ENCODE measurements at places on chromosomes 5 and 9.

GRCh38 chr9:9133526-9133925, 1333.9 kb upstream of the DMAC1 start:
- no peak for DNase-seq

DNA sequence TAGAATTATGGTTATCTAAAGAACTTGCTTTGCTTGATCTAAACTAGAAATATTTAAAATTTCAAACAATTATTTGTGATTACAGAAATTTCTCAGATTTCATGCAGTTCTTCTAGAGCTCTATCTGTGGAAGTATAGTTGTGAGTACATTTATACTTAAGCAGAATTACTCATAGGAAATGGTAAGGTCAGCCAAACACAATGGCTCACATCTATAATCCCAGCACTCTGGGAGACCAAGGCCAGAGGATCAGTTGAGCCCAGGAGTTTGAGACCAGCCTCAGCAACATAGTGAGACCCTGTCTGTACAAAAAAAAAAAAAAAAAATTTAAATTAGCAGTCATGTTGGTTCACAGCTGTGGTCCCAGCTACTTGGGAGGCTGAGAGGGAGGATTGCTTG, 71.0 kb downstream of the INVS start:
- DNase-seq, result no peak

DNA sequence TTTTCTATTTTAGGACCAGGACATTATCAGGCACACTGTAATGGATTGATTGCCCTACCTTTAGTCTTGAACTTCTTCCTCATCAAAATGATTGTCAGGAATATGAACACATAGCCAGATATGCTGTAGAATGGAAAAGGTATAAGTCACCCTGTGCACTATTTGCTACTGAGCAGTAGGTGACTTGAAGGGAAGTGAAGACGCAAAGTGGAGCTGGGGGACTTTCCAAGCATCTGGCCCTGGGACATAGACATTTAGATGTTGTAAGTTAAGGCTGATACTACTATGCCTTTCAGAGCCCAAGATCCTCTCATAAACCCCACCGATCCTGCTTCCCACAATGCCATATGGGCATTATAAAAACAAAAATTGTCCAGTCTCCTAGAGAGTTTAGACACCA, 174.5 kb downstream of the DOCK8 start:
- DNase-seq, result no peak

GRCh38 chr5:125044491-125045282, 298.2 kb upstream of the ZNF608 start:
- no peak for DNase-seq

DNA sequence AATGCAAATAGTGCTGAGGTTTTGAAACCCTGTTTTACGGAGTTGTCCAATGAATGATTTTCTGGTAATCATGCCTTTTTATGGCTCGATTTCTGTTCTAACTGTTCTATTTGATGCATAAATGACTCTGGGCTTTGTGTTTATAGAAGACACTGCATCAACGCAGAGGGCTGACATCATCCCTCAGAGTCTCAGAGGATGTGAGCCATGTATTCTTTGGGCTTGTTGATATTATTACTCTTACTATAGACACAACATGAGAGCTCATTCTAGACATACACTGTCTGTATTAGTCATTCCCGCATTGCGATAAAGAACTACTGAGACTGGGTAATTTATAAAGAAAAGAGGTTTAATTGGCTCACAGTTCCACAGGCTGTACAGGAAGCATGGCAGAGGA, 31.6 kb downstream of the CDH6 start:
- DNase-seq, result no peak

DNA sequence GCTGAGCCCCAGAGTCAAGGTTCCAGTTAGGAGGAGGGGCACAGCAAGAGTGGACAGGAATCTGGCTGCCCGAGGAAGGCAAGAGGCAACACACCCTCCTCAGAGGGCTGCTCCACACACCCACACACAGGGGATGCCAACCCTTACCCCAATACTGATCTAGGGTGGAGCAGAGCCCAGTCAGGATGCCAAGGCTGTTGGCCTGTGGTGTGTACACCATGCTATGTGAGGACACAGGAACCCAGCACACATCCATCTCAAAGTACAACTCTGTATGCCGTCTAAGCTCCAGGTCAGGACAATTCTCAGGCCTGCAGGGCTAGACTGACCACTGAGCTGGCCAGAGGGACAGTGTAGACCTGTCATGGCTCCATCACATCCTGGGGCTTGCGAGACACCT, 2.6 kb downstream of the SEPTIN8 start:
- DNase-seq, result no peak

DNA sequence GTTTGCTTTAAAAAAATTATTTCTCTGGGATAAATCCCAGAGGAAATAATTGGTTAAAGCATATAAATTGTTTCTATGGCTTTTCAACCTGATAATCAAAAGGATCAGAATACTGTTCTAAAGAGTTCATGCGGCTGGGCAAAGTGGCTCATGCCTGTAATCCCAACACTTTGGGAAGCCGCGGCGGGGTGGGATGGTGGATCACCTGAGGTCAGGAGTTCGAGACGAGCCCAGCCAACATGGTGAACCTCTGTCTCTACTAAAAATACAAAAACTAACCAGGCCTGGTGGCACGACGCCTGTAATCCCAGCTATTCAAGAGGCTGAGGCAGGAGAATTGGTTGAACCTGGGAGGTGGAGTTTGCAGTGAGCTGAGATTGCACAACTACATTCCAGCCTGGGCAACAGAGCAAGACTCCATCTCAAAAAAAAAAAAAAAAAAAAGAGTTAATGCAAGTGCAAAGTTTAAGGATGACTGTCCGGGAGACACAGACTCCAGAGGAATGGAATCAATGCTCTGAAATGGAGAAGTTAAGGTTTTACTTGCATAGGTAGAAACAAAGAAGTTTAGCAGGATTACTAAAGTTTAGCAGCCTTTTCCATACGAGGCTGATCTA, 16.6 kb upstream of the GRHPR start:
- no peak for DNase-seq

- no peak for DNase-seq
These were observed 3.7 kb downstream of the DTWD2 start for GRCh38 chr5:118984602-118985001.

DNA sequence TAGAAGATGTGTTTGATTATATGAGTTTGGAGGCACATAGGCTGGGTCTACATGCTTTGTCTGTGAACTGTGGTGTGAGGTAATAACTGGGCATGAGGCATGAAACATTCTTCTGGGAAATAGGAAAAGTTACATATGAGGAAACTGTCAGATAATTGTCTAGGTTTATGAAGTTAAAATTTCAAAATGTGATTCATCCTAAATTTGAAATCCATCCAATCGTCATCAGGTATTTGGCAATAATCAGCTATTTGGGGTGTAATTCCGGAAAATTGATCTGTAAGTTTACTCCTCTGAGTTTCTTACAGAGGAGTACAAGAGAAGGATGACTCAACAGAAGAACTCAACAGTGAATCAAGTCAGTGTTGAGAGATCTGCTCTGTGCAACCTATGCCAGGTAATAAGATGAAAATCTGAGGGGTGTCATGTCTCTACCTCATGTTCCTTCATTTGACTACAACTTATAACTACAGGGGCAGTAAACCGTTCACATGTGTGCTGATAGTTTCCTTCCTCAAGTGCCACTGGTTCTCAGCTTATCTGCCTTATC, 1171.6 kb upstream of the CDH18 start:
- DNase-seq, result no peak

DNA sequence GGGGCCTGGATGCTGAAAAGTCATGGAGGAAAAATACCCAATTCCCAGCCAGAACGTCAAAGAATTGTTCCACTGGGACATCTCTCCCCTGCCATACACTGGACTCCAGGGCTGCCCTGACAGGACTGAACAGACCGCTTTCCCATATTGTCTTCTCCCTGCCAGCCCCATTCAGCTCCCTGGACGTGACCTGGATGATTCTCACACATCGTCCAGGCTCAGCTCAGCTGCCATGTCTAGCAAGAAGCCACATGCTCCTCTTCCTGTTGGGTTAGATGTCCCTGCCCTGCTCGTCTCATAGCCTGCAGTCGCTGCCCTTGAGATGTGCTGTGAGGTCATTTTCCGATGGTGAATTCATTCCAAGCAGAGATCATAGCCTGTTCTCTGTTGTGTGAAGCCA, 37.4 kb downstream of the FOXI1 start:
- DNase-seq, result no peak

DNA sequence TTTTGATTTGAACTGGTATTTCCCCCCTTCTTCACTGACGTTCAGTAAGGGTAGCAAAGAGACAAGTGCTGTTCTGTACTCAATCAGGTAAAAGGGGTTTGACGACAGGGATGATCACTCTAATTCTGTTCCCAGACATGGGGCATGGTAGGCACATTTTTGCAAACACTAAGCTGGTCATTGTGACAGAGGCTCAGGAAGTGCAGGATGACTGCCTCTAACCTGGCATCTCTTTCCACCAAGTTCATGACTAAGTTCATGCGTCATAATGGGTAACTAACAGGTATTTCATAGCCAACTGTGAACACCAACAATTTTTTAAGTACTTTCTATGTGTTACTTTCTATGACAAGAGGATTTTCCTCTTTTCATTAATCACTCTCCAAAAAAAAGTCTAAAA, 166.5 kb downstream of the MAPKAP1 start:
- DNase-seq, result no peak

DNA sequence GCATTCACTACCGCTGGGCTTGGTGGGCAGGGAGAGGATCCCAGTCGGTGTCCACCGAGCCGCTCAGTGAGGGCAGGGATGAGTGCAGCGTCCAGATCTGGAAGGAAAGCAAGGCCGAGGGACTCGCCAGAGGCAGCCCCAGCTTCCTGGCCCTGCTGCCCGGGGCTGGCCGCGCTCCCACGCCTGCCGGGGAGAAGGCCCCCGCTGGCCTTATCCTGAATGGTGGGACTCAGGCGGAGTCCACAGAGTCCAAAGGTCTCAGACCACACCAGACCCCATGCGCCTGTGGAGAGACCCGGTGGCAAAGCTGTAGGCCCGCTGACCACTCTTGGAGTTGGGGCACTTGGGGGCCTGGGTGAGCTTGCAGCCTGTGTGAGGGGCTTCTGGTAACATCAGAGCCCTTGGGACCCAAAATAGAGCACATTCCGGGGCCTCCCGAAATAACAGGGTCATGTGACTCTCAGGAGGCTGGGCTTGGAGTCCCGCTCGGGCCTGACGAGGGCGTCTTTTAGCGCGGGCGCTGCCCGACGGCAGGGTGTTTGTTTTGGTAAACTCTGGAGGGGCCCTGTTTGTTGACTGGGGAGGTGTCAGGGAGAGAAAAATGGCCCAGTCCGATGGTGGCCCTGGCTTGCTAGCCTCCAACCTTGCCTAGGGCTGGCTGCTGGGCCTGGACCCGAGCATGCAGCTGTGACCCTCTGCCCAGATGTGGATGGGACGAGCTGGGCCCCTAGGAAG, 2.8 kb downstream of the RXRA start:
- DNase-seq, result no peak

DNA sequence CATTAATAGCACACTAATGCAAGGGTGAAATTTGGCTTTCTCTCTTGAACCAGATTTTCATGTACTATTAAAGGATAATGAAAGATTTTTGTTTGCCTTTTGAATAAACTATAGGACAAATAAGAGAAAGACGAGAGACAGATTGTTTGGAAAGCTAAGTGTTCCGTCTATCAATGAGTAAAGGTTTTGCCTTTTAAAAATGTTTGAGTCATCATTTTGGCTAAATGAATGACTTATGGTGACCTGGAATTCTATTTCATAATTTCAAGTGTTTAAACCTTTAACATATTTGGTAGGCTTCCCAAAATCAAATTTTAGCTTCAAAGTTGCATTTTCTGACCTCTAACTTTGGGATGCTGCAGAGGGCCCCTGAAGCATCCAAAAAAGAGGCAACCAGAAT, 145.2 kb downstream of the SLC25A46 start:
- no peak for DNase-seq

GRCh38 chr5:135840959-135841358, 6.5 kb downstream of the SLC25A48 start:
- no peak for DNase-seq

DNA sequence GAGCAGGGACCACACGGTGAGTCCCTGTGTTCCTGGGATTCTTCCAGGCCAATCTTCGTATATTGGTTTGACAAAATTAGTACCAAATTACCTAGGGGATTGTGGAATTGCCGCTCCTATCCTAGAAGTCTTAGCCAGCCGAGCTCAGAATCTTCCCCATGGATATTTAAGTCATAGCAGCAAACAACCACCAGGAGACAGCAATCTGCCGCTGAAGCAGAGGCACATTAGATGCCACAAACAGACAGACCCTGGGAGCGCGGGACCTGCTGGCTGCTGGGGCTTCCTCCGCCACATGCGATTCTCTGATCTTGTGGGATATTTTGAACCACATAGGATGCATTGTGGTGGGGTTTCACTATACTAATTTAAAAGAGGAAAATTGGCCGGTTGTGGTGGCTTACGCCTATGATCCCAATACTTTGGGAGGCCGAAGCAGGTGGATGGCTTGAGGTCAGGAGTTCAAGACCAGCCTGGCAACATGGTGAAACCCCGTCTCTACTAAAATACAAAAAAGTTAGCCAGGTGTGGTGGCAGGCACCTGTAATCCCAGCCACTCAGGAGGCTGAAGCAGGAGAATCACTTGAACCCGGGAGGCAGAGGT, 31.7 kb upstream of the ZBTB43 start:
- no peak for DNase-seq

DNA sequence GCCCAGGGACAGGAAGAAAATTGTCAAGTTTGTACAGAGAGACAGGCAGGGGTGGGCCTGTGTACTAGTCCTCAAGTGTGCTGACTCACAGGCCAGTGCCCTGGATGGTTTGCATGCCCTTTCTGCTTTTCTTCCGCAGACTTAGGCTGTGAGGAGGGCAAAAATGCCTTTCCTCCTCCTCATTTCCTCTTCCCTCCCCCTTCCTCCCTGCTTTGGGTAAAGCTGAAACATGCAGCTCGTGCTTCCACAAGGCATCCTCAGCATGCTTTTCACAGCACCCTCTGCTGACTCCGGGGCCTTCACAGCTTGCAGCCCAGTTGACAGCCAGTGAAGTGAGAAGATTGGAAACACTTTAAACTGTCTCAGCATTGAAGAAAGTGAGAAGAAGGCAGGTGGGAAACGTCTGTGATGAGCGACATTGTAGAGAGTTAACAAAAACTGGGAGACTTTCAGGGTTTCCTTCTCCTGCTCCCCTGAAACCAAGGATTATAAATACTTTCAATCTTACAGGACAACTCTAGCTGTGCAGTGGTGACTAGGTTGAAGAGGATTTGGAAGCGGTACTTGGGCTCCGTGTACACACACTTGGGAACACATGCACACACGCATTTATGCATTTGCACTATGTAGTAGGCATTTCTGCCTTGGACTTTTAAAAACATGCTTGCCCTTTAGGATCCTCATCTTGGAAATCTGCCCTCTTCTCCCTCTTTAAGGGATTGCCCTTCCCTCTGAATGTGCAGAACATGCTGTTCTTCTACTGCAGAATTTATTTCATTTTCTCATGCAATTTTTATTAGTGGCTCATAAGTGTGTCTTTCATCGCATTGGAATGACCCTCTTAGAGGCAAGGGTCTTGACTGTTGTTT, 138.8 kb downstream of the GRIA1 start:
- DNase-seq, result peak; percentile 19

DNA sequence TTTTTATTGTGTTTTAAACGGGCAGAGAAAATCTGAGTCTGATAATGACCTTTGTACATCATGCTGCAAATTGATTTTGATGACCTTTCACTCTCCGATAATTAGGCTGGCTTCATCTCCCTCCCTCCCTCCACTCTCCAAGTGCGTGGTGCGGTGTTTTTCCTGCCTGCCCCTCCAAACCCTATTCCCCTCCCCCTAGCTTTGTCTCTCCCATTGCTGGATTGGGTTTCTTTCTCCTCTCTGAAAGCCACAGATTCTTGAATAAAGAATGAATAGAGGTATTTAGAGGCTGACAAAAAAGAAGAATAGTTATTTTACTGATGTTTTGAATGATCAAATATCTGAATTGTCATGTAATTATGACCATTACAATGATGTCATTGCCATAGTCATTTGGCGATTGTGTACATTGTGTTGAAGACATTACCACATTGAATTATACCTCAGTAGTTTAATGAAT, 571.1 kb upstream of the ZNF608 start:
- DNase-seq, result no peak
